Fibroblast of mammary gland (primary cell): ENCODE measurements at places on chromosomes 3 and 15.

GRCh38 chr3:53643757-53644156, 149.3 kb downstream of the CACNA1D start:
- no peak for DNase-seq

DNA sequence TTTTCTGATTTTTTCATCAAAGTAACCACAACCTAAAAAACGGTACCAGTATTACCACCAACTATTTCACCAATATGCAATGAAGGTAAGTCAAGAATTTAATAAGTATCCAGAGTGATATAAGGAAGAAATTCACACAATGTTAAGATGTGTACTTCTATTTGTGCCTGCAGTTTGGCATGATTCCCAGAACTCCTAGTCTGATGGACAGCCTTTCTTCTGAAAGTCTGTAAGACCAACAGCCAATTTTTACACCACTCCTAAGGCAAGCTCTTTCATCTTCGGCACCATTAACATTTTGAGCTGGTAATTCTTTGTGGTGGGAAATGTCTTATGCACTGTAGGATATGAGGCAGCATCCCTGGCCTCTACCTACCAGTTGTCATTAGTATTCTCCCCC, 108.3 kb downstream of the VPS13C start:
- DNase-seq, result no peak

GRCh38 chr3:10695595-10696285, 120.3 kb upstream of the SLC6A11 start:
- no peak for DNase-seq

GRCh38 chr15:40258544-40258943, 19.7 kb downstream of the PAK6 start:
- DNase-seq, result no peak

GRCh38 chr15:73709241-73709640, 25.1 kb downstream of the CD276 start:
- no peak for DNase-seq

- no peak for DNase-seq
Measured at GRCh38 chr3:101362406-101362805, 42.0 kb upstream of the IMPG2 start.

DNA sequence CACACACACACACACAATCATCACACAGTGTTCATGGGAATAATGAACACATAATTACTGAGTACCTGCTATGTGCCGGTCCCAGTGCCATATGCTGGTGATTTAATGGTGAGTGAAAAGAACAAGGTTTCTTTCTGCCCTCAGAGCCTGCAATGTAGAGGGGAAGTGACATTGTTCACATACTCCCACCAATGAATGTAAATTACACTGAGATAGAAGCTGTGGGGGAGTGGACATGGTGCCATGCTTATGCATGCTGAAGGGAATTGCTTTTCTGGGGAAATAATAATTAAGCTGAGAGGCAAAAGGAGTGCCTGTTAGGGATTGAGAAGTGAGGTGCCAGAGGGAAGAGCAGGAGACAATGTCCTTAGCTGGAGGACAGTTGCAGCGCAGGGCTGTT, 175.1 kb downstream of the MFSD1 start:
- DNase-seq, result no peak

DNA sequence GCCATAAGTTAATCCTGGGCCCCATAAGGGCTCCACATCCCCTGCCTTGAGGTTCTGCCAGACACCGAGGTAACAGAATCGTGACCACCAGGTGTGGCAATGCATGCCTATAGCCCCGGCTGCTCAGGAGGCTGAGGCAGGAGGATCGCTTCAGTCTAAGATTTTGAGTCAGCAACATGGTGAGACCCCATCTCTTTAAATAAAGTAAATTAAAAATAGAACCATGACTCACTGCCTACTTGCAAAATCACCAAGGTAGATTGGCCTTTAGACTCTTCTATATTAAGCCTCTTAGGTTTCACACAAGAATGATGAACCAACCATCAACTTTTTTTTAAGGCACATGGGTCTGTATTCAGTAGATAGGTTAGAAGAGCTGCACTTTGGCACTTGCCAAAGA, 9.7 kb downstream of the WDR5B start:
- no peak for DNase-seq

- peak; percentile 46 for DNase-seq
Measured at GRCh38 chr3:44114142-44114541, 127.5 kb upstream of the TOPAZ1 start.

DNA sequence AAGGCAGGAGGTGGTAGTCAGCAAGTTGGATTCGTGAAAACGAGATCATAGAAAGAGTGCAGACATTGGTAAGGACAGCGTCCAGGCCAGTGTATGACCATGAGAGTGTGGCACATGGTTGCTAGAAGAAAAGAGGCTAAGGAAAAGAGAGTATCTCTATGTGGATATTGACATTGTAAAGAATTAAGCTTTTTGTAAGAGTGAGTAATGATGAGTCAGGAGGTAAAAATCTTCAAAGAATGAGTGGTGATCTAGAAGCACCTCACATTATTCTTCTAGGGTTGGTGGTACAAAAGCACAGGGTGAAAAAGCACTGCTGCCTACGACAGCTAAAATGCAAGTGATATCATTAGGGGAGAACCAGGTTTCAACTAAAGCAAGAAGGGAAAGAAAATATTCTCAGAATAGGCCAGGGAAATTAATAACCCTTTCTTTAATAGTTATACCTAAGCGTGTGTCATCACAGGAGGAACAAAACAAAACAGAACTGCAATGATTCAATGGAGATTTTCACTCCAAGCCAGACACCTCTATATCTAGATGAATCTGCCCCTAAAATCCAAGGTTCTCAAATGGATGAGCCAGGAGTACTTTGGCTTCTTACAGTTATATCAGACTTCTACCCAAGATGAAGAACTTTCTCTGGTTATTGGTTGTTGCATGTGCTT, 884.7 kb downstream of the NAALADL2 start:
- DNase-seq, result peak; percentile 68

DNA sequence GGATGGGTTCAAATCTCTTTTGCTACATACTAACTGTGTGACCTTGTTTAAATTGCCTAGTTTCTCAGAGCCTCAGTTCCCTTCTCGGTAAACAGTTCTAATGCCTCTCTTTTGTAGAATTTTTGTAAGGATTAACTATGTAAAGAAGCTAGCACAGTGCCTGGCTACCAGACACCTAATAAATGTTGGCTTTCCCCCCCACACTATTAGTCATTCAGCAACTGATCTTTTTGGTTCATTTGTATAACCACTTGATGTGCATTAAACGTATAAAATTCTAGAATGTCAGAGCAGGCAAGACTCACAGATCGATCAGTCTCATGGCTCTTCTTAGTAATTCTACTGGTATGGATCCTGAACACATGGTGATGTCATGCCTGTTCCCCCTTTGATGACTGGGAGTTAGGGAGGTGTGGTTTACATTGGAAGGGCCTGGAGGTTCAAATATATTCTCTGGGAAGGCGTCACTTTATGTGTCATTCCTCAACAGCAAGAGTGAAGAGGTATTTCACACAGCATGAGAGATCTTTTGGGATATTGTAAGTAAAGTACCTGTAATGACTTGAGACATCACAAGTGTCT, 6.5 kb downstream of the TAGLN3 start:
- peak; percentile 82 for DNase-seq

DNA sequence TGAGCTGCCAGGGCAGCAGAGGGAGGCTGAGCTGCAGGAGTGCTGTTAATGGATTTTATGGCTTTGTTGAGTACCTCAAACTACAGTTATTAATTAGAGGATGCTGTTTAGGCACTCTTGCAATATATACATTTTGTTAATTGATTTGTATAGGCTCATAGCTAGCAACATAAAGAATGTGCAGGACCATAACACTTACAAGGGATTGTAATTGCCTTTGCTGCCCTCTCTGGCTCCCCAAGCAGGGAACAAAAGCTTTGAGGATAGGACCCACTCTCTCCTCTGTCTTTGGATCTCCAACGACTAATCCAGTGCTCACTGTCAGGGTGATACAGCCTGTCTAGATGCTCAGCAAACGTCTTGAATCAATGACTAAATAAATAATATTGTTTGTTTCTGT, 1.2 kb upstream of the CLSTN2 start:
- no peak for DNase-seq
